Effector memory CD4-positive, alpha-beta T cell (primary cell): ENCODE measurements at places on chromosomes 3 and 15.

DNA sequence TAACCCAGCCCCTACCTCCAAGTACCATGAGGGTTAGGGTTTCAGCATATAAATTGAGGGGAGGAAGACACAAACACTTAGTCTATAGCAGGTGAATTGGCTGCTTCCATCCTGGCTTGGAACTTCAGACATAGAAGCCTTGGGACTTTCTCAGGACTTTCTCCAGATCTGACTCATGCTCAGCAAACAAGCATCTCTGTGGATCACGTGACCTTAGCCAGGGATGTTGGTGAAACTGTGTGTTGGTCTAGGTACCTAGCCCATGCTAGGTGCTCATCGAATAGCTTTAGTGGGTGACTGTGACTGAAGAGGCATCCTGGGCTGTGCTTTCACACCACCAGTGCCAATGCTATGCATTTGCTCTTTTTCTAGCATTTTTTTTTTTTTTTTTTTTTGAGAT is 58.9 kb downstream of the CD47 start:
- H3K36me3 ChIP-seq = peaks cover 22% of the 10 kb centered on the region
- no peak overlapping the region for H3K27ac ChIP-seq
- no peaks in the 10 kb centered on the region for H3K4me1 ChIP-seq
- H3K4me3 ChIP-seq = no peak overlapping the region

- no peak overlapping the region for H3K4me3 ChIP-seq
- H3K4me1 ChIP-seq = no peaks in the 10 kb centered on the region
- no peaks in the 10 kb centered on the region for H3K36me3 ChIP-seq
- no peaks in the 10 kb centered on the region for H3K27me3 ChIP-seq
- no peak overlapping the region for H3K27ac ChIP-seq
- DNase-seq = no peak
Observed at GRCh38 chr3:156273111-156273694, 152.8 kb downstream of the KCNAB1 start.

DNA sequence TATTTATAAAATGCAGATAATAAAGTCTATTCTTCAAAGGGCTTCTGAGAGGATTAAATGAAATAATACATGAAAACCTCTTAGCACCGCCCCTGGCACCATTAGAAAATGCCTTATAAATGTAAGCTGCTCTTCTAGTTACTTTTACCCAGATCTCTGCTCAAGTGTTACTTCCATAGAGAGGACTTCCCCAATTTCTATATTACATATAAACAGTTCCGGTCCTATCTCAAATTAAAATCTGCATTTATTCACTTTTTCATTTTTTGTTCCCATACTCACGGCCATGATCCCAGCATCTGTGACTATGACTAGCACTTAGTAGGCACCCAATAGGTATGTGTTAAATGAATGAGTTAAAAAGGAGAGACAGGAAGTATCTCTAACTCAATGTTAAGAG is 890.9 kb upstream of the CFAP20DC start:
- peaks cover 6% of the 10 kb centered on the region for H3K4me1 ChIP-seq
- H3K27ac ChIP-seq = no peak overlapping the region
- H3K36me3 ChIP-seq = no peaks in the 10 kb centered on the region
- no peak for DNase-seq

GRCh38 chr15:35626571-35627318 is 80.8 kb upstream of the DPH6 start:
- H3K27ac ChIP-seq = no peak overlapping the region
- no peak for DNase-seq
- H3K4me1 ChIP-seq = no peaks in the 10 kb centered on the region
- H3K27me3 ChIP-seq = no peaks in the 10 kb centered on the region

- H3K4me1 ChIP-seq = peaks cover 23% of the 10 kb centered on the region
- H3K4me3 ChIP-seq = peak overlapping the region; percentile 51
- no peak for DNase-seq
- no peaks in the 10 kb centered on the region for H3K27me3 ChIP-seq
- H3K36me3 ChIP-seq = peaks cover 9% of the 10 kb centered on the region
- H3K27ac ChIP-seq = peak overlapping the region; percentile 70
Observed at GRCh38 chr3:111667170-111667569, 72.0 kb upstream of the ZBED2 start.

GRCh38 chr3:15164340-15164739 is 41.7 kb upstream of the CAPN7 start:
- no peak for DNase-seq
- no peak overlapping the region for H3K27ac ChIP-seq
- H3K4me3 ChIP-seq = no peak overlapping the region

GRCh38 chr15:22981051-22981840 is 1.1 kb upstream of the CYFIP1 start:
- no peak overlapping the region for H3K27ac ChIP-seq
- peak overlapping the region; percentile 90 for H3K4me3 ChIP-seq

GRCh38 chr15:26352909-26353308 is 420.0 kb downstream of the GABRB3 start:
- H3K27ac ChIP-seq = no peak overlapping the region
- no peaks in the 10 kb centered on the region for H3K27me3 ChIP-seq
- no peaks in the 10 kb centered on the region for H3K36me3 ChIP-seq
- no peak overlapping the region for H3K4me3 ChIP-seq

GRCh38 chr3:59446775-59447465 is 397.1 kb upstream of the CFAP20DC start:
- no peaks in the 10 kb centered on the region for H3K27me3 ChIP-seq
- DNase-seq = no peak
- no peak overlapping the region for H3K27ac ChIP-seq
- no peaks in the 10 kb centered on the region for H3K36me3 ChIP-seq
- H3K4me1 ChIP-seq = peaks cover 25% of the 10 kb centered on the region

- no peak for DNase-seq
- H3K27ac ChIP-seq = no peak overlapping the region
- H3K36me3 ChIP-seq = no peaks in the 10 kb centered on the region
- no peaks in the 10 kb centered on the region for H3K27me3 ChIP-seq
- no peak overlapping the region for H3K4me3 ChIP-seq
Observed at GRCh38 chr3:80241791-80242190, 474.0 kb upstream of the ROBO1 start.
